Bone marrow (tissue), 2 donors: ENCODE measurements at places on chromosomes 6 and 20.

- DNase-seq = no peak
Measured at GRCh38 chr20:50107796-50108331, 5.1 kb downstream of the UBE2V1 start.

DNA sequence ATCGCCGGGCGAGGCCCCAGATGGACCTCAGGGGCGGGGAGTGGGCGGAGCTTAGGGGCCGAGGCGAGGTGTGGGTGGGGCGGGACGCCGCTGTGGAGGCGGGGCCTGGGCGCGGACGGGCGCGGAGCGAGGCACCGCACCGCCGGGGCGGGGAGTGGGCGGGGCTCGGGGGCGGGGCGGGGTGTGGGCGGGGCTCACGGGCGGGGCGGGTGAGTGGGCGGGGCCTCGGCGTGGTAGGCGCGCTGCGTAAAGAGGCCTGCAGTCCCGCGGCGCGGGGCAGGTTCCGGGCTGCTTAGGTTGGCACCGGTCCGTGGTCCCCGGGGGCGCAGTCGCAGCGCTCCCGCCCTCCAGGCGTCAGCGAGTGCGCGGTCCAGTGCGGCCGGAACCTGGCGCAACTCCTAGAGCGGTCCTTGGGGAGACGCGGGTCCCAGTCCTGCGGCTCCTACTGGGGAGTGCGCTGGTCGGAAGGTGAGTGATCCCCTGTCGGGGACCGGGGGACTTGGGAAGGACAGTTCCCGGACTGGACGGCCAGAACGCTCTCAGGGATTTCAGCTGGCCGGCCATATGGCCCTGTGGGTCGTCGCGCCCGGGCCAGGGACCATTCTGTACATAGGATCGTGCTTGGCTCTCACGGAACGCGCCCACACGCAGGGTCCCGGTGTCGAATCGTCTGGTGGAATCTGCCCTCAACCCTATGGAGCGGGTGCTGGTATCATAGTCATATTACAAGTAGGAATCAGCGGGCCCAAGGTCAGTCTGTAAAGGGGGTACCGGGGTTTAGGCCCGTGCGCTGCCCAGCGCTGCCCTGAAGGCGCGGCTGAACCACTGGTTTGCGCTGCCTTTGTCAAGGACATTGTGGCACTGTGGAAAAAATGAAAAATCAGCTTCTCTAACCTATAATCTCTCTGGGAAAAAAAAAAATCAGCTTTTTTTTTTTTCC, at the start of gene NQO2:
Gene NQO2 (plus strand): TSS at position 277 of the 940 bp plus-strand sequence. CDS start 6,659 bp downstream, outside the sequence.
- DNase-seq = peak; percentile 56

DNA sequence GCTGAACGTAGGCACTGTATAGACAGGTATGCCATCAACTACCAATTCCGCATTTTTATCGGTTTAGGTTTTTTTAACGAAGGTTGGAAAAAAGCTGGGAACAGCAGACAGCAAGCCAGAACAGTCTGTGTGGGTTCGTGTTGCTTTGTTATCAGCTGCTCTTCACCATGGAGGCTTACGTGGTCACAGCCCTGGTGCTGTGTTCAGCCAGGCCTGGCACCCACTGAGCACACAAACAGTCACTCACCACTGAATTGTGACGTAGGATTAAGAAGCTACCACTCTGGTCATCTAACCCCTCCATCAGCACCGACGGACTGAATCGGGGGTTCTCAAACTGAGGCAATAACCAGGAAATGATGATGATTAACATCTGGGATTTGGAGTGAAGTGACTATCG, 13.2 kb downstream of the FAM210B start:
- DNase-seq = no peak

GRCh38 chr6:143970456-143971218, 37.4 kb downstream of the PLAGL1 start:
- no peak for DNase-seq

DNA sequence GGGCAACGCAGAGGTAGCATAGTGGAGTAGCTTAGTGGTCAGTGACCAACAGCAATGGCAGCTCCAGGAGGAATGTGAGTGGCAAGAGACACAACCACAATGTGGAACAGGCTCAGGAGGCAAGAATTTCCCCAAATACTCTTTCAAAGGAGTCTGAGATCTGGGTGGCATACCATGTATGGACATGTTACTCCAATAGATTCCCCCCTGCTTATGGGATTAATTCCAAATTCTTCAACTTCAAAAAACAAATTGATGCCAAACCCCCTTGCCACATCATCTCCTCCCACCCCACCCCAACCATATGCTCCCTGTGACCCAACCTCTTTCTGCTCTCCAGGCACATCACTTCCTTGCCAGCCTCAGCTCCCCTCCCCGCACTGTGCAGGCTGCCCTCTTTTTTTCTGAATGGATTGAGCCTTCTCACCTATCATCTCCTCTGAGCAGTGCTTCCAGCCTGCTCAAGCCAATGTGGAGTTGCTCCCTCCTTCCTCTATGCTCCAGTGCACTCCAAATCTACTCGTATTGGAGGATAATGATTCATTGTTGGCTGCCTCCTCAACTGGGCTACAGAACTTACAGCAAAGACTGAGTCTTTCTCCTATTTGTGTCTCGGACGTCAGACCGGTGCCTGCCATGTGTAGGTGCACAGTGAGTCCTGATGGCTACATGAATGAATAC, 93.0 kb upstream of the CEP85L start:
- DNase-seq = no peak

- no peak for DNase-seq
Measured at GRCh38 chr20:48057251-48057650, 272.0 kb upstream of the SULF2 start.

DNA sequence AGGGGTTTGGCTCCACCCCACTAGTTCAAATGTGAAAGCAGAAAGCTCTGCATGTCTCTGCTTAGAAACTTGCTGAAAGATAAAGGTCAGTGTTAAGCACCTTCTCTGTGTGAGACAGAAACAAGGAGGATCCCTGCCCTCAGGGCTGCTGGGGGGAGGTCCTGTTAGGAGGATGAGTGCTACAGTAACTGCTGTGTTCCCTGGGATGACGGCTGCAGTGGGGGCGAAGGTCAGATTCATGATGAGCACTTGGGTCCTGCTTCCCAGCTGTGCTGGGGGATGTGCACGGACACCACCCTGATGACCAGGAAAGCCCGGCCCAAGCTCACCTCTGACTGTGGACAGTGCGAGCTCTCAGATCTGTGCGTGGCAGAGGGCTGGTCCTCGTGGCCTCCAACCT, 252.6 kb downstream of the DLL1 start:
- no peak for DNase-seq

DNA sequence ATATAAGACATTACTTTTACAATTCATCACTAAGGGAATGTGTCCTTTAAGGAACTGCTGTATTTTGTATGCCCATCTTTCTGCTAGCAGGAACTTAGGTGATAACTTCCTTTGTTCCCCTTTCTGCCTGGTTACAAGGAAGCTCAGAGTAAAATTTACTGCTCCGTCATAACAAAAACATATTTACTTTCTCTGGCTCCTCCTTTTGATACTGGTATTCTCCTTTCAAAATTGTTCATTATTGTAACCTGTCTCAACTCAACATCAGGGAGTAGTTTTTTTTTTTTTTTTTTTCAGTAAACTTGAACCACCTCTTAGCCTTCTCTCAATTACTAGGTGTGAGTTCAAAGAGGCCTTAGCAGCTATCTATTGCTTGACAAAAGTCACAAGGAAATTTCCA, 37.1 kb downstream of the RIPOR2 start:
- no peak for DNase-seq

- no peak for DNase-seq
Measured at GRCh38 chr20:62772990-62773844, 23.1 kb upstream of the MRGBP start.

- no peak for DNase-seq
Measured at GRCh38 chr6:16154904-16155303, 26.0 kb downstream of the MYLIP start.

DNA sequence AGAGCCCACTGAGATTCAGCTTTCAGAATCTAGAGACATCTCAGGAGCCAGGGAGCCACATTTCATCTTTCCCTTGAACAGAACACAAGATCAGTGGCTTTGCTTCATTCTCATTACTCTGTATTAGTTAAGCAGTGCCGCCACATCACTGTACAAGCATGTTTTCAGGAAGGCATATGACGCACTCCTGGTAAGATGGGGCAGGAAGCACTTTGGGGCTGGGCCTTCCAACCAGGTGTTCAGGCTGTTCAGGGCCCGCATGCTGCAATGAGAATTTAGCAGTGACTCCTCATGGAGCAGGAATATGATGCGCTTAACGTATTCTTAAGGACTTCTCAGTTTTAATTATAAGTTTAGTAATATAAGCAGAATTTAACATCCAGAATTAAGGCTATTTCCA, 29.7 kb upstream of the GNRH2 start:
- DNase-seq = no peak
